ENCODE measurements at places on chromosomes 1 and 21. TPM values are rescaled to one million over a fixed set of nuclear protein-coding genes. Genes with fewer than 3 reads are reported as not detected.

DNA sequence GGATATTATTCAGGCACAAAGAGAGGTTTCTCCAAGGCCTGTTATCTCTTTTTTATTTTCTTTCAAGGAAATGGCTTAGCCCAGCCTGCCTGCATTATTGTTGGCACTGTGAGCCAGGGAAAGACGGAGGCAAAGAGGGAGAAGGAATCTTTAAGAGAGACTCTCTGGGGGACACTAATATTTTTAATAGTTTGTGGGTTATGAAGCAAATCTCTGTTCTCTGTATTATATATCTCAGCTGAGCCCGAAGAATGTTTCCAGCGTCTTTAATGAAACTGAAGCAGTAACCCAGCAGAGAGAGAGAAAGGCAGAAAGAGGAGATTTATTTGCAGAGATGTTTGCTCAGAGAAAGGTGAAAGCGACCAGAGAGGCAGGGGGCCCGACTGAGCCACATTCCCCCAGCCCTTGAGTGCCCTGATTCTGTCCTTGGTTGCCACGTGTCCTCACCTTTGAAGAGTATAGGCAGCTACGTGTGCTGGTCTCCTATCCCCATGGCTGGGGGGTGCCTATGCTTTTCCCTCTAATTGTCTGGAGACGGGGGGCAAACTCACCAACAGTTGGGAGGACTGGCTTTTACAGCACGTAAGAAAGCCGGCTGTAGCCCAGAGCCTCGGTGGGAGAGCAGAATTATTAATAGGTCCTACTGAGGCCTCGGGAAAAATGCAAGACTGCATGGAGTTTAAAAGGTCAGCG, 166.4 kb downstream of the TRABD2B start:
- no peak for DNase-seq

GRCh38 chr21:32834211-32834915, 62.8 kb upstream of the PAXBP1 start:
- no peak for DNase-seq

- DNase-seq, result peak; percentile 93
Observed at GRCh38 chr1:229229721-229230139, 41.2 kb upstream of the RAB4A start.

GRCh38 chr1:244231193-244231571, 180.1 kb downstream of the ZBTB18 start:
- DNase-seq, result no peak

DNA sequence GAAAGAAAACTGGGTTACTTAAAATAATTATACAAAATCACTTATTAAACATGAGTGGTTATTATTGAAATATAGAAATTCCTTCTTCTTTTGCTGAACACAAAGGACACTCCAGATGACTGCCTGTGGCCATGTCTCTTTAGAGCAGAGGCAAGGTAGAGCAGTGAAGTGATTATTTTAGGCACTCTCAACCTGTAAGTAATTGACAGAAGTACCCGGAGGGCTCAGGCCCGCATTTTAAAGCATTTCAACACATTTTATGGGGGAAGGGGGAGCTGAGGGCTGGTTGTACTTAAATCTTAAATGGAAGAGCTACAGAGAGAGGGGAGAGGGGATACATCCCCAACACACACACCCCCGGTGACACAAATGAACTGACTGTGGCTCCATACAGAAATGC, 10.2 kb downstream of the OSCP1 start:
- DNase-seq, result no peak

GRCh38 chr1:10429868-10430215, 391 bp upstream of the CENPS start:
- DNase-seq, result no peak

- DNase-seq, result no peak
Observed at GRCh38 chr21:42097860-42098454, 26.8 kb downstream of the UMODL1 start.

GRCh38 chr1:19384113-19384512, 72.0 kb downstream of the SLC66A1 start:
- DNase-seq, result peak; percentile 83

DNA sequence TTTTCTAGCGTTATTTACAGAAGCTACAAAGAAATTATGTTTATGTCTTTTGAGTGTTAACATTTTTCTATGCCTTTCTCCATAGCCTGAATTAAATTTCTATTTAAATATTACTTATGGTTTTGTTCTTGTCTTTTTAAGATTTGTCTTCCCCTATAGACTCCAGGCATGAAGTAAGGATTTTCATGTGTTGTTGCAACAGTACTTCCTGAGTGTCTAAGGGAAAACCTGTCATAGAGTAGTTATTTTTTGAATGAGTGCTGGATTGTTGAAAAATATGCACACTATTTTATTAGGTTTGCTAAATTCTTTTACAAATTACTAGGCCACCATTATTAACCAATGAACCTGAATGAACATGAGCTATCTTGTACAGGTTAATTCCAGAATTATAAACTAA, 27.1 kb downstream of the SAMSN1 start:
- no peak for DNase-seq

- no peak for DNase-seq
Observed at GRCh38 chr1:53139951-53140361, 2.5 kb downstream of the SLC1A7 start.

DNA sequence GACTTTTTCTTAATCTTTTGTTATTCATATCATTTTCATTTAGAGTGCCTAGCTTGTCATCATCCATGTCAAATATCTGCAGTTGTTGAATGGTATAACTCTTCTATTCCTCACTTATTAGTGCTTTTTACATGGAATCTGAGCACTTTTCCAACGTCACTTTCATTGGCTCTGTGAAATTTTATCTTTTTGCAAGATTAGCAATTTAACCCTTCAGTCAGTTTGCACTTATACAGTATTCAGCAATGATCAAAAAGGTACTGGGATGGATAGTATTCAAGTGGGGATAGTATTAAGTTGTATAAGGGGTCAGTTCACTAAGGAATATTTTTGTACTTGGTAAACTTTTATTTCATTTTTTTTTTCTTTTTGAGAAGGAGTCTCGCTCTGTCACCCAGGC, 150.0 kb downstream of the RASAL2 start:
- DNase-seq, result no peak

- no peak for DNase-seq
Observed at GRCh38 chr21:28418726-28419514, 573.8 kb downstream of the LTN1 start.

DNA sequence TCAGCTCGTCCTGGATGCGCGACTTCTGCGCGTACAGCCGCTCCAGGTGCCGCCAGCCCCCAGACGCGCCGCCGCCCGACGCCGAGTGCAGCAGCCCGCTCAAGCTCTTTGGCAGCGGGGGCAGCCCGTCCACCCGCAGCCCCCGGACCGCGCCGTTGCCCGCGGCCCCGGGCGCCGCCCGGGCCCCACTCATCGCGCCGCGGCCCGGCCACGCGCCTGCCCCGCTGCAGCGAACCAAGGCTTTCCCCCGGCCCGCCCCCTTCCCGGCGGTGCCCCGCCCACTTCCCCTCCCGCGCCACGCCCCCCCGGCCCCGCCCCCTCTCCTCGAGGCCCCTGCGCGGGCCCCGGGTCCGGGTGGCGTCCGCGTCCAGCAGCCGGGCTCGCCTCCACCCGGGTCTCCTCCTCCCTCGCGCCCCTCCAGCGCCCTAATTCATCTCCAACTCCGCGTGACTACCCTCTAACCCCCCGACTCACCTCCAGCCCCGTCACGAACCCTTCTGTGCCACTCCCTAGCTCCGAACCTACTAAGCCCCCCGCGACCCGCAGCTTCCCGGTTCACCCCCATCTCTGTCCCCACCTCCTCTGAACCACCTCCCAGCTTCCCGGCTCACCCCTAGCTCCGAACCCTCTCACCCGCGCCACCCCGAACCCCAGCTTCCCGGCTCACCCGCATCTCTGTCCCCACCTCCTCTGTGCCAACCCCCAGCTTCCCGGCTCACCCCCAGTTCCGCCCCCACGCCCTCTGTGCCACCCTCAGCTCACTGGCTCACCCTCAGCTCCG, at the start of gene FAM89A:
TSS of gene FAM89A (minus strand) at position 236 of the 781 bp plus-strand sequence. CDS start at position 193, 43 bp downstream.
- peak; percentile 71 for DNase-seq

DNA sequence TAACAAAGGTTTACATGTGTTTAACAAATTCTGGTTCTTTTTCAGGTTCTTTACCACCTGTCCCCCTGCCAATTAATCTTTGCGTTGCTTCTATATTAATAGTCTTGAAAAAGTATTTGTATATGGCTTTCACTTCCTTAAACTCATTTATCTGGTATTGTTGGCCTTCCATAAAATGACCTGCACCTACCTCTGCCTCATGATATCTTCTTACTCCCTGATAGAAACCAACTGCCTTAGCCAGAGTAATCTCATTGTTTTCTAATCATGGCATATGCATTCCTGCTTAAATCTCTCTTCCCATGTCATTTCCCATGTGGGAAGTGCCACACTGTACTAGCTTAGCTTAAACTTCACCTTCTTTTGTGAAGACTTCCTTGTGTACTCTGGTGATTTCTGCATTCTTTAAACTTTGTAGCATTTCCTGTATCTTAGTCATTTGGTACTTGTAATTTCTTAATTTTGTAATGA, 8.7 kb downstream of the SMG7 start:
- no peak for DNase-seq

TEDDM1 gene
- not detected for total RNA-seq

LACTBL1 gene
- not detected for total RNA-seq

PATJ gene
- 25.3 TPM for total RNA-seq

DTL gene
- 0.41 TPM for total RNA-seq

PLEKHN1 gene
- total RNA-seq, result not detected

TMEM52 gene
- not detected for total RNA-seq

MCOLN2 gene
- 0.54 TPM for total RNA-seq
